ENCODE measurements at places on chromosomes 7 and 10.

GRCh38 chr10:35451151-35452016, 115.1 kb downstream of the CCNY start:
- DNase-seq = no peak

GRCh38 chr10:11689945-11690736, 52.0 kb upstream of the ECHDC3 start:
- no peak for DNase-seq

- DNase-seq = no peak
These were observed 136.3 kb downstream of the POLR1F start for GRCh38 chr7:19572566-19572965.

GRCh38 chr7:94303695-94304094, 91.0 kb upstream of the COL1A2 start:
- DNase-seq = no peak

- DNase-seq = no peak
These were observed 304.1 kb downstream of the IPMK start for GRCh38 chr10:57963546-57963945.

Data from stimulated activated CD4-positive, alpha-beta T cell treated with anti-CD3 and anti-CD28 coated beads, Interleukin-15, amount 100 ng/mL, for 24 hours (primary cell).